ENCODE measurements at places on chromosomes 5 and 9.
A peak's percentile ranks its signal among the peaks of the same experiment; 100 is the strongest.

- DNase-seq, result no peak
Measured at GRCh38 chr5:103224118-103224893, 34.3 kb upstream of the MACIR start.

GRCh38 chr9:88998911-88999310, 7.6 kb downstream of the S1PR3 start:
- no peak for DNase-seq

- DNase-seq, result no peak
Measured at GRCh38 chr9:109320331-109320741, 523 bp downstream of the EPB41L4B start.

- no peak for DNase-seq
Measured at GRCh38 chr9:12681620-12682019, 11.6 kb upstream of the TYRP1 start.

DNA sequence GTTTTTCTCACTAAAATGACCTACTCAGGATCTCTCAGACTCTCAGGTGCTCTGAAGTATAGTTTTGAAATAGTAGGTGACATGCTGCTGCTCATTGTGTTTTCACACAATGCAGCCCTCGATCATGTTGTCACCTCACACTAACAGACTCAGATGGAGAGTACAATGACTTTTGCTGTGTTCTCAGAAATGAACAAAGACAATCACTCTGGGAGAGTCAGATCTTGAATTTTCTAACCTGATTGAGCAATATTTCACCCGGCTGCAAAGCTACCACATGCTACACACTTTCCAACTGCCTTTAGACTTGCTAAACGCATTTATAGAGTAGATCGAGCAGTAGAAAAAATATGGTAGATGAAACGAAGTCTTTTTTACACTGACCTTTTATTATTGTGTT, 113.4 kb downstream of the ST8SIA4 start:
- DNase-seq, result no peak

GRCh38 chr9:79266986-79267385, 304.8 kb upstream of the TLE4 start:
- DNase-seq, result no peak

GRCh38 chr9:69086312-69086711, 50.8 kb downstream of the FXN start:
- DNase-seq, result no peak

DNA sequence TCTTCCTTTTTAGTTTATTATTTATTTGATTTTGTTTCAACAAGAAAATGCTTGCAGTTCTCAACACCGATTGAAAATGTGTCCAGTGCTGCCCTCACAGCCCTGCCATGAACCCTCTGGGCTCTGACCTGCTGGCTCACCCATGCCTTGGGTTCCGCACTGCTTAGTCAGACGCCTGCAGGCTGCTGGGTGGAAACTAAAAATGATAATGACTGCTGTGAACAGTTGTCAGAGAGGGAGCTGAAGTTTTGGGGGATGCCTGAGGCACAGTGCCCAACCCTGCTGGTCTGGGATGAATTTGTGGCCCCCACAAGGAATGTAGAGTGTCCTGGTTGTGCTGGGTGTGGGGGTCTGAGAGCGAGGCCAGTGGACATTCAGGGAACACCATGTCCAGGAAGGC, 22.2 kb upstream of the CFAP157 start:
- no peak for DNase-seq

DNA sequence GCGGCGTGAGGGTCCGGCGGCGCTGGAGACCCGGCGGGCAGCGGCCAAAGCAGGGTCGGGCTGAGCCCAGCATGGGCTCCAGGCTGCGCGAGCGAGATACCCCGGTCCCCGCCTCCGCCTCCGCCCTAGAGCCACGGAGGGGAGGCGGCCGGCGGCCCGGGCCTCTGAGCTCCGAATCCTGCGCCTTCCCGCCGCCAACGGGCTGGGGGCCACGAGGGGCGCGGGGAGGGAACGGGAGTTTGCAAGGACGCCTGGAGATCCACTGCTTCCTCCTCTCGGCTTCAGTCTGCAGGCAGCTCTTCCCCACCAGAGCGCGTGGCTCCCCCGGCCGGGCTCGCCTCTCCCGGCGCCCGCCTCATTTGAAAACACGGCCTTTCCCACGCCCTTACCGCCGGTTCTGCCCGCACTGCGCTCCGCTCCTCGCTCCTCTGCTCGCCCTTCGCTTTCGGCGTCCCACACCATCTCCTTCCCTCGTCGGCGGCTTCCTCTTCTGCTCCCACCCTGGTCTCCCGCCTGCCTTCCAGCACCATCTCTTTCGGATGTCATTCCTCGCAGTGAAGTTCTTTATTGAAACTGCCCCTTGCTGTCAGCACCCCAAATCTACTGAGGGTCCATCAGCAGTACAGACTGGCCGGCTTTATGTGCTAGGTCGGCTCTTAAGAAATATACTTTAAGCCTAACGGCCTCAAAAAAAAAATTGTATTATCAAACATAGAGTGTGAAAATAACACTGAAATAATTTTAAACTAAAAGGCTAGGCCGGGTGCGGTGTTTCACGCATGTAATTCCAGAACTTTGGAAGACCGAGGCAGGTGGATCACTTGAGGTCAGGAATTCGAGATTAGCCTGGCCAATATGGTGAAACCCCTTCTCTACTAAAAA, 105.0 kb upstream of the FAM120A start:
- peak; percentile 18 for DNase-seq

DNA sequence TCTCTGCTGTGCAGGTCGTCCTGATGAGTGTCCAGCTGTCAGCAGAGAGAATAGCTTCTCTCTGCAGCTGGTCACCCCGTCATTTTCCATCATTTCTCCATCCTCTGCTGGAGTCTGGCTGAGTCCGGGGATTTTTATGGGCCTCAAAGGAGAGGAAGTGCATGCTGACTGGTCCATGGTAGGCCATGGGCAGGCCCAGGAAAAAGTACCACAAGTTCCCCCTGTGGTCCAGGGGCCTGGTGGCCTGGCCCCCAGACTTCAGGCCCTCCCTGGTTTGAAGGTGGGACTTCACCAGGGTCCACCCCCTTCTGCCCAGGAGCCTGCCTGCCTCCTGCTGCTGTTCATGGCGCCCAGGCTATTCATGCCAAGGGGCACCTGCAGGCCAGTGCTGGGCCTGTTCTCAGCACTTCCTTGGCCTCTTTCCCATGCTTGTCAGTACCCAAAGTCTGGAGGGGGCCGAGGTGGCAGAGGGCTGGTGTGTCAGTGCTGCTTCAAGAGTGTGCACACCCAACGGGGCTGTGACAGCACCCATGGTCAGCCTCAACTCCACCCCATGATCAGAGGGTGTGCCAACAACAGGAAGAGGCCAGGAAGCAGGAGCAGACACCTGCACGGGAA, 7.3 kb upstream of the MTMR12 start:
- DNase-seq, result no peak

DNA sequence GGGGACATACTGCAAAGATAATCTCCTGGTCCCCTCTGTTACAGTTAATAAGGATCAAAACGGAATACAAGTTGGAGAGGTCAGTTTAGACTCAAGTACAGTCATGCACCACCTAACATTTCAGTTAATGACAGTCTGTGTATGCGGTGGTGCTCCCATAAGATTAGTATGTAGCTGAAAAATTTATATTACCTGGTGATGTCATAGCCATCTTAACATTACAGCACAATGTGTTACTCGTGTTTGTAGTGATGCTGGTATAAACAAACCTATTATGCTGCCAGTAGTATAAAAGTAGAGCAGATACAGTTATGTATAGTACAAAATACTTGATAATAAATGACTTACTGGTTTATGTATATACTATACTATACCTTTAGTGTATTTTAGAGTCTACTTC, 207.9 kb downstream of the GDNF start:
- no peak for DNase-seq

- no peak for DNase-seq
Measured at GRCh38 chr5:143760755-143761154, 51.2 kb upstream of the HMHB1 start.

- no peak for DNase-seq
Measured at GRCh38 chr5:59317774-59318205, 575.7 kb downstream of the PDE4D start.

DNA sequence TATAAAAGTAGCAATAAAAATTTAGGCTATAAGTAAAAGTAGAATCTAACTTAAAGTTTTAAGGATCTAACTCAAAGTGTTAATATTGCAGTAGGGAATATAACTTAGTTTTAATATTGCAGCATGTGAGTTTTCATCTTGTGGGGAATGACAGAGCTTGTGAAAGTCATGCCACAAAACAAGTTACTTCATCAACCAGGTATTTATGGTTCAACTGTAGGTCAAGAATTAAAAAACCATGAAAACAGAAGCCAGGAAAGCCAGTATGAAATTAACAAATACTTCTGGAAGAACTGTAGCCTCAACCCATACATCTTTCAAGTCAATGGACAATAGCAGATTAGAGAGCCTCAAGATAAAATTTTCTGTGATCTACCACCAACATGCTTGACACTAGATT, 19.0 kb downstream of the HMGCS1 start:
- no peak for DNase-seq

DNA sequence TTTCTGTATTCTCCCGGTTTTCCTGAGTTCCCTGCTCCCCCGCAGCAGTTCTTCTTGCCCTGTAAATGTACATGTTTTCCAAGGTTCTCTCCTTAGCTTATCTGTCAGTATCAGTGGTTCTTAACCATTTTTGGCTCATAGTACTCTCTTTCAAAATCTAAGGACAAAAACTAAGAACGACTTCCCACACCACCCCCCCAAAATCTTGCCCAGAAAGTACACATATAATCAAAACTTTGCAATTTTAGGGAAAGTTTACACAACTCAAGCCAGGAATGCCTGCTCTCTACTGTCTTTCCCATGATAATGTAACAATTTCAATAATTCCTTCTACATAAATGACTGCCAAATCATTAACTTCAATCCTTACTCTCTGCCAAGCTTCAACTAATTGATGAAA, 4.5 kb downstream of the DCAF12 start:
- no peak for DNase-seq

- no peak for DNase-seq
Measured at GRCh38 chr9:18122171-18122570, 351.8 kb upstream of the ADAMTSL1 start.

- DNase-seq, result no peak
Measured at GRCh38 chr5:111385051-111385450, 127.3 kb downstream of the STARD4 start.

DNA sequence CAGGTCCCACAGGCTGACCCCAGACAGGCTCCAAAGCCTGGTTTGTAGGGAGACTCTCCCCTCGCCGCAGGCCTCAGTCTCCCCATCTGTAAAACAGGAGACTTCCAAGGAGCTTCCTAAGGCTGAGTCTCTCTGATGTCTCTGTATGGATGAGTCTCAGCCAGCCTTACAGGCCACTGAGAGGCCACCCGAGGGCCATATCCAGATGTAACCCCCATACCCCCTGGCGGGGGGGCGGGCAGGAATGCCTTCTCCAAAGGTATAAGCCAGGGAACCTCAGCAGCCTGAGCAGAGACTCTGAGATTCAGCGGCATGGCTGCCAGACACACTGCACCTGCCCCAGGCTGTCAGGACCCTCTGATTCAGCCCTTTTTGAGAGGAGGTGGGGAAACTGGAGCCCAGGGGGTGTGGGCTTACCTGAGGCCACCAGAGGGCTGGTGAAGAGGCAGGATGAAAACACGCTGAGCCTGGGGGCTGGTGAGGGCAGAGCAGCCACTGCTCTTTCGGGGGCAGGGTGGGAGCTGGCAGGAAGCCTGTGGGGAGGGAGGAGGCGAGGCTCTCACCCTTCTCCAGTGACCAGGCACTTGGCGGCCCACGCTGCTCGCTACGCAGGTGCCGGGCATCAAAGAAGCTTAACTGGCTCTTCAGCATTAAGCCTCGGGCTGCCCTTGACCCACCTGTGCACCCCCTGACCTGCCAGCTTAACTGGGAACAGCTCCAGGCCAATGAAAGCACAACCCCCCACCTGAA, 5.5 kb upstream of the SUSD3 start:
- DNase-seq, result no peak

DNA sequence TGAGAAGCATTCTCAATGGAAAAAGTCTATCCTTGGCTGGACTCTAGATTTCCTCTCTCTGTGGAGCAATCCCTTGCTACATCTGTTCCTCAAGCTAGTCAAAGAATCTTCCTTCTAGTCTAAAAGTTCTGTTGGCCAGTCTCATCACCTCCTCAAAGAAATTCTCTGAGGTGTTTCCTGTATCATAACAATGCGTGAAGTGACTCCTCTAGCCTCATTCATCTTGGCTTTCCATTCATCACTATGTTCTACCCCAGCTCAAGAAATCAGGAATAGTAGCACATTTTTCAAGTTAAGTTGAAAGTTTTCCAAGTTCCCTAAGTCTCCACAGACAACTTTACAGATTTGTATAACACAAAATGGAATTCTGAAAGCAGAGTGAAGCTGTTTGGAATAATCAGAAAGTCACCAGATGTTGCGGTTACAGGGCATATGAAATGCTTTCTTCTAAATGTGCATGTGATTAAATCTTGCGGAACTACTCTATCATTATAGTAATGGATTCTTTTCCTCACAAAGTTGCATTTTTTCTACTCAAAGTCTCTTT, 176.6 kb upstream of the FREM1 start:
- no peak for DNase-seq

DNA sequence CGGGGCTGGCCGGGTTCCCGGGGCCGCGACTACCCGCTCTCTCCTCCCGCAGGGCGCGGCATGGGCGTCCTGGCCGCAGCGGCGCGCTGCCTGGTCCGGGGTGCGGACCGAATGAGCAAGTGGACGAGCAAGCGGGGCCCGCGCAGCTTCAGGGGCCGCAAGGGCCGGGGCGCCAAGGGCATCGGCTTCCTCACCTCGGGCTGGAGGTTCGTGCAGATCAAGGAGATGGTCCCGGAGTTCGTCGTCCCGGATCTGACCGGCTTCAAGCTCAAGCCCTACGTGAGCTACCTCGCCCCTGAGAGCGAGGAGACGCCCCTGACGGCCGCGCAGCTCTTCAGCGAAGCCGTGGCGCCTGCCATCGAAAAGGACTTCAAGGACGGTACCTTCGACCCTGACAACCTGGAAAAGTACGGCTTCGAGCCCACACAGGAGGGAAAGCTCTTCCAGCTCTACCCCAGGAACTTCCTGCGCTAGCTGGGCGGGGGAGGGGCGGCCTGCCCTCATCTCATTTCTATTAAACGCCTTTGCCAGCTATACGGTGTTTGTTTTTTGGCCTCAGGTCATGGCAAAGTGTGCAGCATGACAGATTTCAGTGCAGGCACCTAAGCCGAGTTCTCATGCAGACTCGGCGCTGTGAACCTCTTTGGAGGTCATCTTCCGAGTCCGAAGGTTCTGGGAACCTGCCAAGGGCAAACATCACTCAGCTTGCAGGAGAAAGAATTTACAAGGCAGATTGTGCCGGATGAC, 516 bp downstream of the MRPL41 start:
- no peak for DNase-seq

DNA sequence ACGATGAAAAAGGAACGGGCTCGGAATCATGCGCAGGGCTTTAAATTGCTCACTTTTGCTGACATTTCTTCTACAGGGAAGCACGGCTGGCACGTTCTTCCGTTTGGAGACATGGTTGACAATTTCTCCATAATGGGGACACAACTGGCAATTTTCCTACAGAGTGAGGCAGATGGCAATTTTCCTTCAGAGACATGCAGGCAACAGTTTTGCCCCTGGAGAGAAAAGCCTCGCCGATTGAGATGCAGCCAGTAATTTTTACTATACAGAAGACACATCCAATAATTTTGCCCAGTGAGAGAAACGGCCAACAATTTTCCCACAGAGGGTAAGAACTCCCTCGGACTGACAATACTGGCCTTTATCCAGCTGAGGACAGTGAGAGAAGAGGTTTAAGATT, 90.9 kb upstream of the GPR151 start:
- no peak for DNase-seq

Measured in left renal cortex interstitium (tissue), 4 donors.